ENCODE measurements at places on chromosomes 4 and X. TPM values are rescaled to one million over a fixed set of nuclear protein-coding genes. Genes with fewer than 3 reads are reported as not detected.

DNA sequence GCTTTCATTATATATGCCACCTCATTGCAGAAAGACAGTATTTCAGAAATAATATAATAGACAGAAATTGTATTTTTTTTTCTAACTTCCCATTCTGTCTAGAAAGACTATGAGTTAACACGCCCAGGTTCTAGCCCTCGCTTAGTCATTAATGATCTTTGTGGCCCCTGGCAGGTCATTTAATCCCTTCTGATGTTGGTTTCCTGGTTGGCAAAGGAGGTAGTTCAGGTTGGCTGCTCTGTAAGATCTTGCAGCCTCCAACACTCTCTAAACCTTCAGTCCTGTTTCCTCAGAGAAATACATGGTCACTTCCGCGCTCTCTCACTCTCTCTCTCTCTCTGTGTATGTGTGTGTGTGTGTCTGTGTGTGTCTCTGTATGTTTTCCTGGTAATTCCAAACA, 156.3 kb upstream of the NOCT start:
- peaks cover 2% of the 10 kb centered on the region for H3K27me3 ChIP-seq
- H3K4me1 ChIP-seq, result no peaks in the 10 kb centered on the region
- no peak overlapping the region for H3K4me3 ChIP-seq
- H3K36me3 ChIP-seq, result no peaks in the 10 kb centered on the region

GPR143 gene
- not detected for total RNA-seq

DNA sequence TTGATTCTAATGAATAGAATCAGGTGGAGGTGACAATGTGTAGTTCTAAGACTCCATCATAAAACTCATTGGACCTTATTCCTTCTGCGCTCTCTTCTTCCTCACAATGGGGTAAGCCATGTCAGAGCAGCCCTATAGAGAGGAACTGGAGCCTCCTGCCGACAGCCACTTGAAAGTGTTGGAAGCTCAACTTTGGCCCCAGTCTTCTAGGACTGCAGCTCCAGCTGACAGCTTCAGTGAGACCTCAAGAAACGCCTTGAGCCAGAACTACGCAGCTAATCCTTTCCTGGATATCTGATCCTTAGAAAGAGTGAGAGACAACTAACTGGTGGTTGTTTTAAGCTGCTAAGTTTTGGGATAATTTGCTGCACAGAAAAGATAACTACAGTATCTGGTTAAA, 22.1 kb upstream of the ADH7 start:
- no peaks in the 10 kb centered on the region for H3K36me3 ChIP-seq
- no peak for DNase-seq
- no peaks in the 10 kb centered on the region for H3K4me1 ChIP-seq
- H3K4me3 ChIP-seq, result no peak overlapping the region
- H3K27me3 ChIP-seq, result peaks cover 2% of the 10 kb centered on the region

- peaks cover 39% of the 10 kb centered on the region for H3K4me1 ChIP-seq
- peak; percentile 44 for DNase-seq
- no peaks in the 10 kb centered on the region for H3K27me3 ChIP-seq
- peak overlapping the region; percentile 96 for H3K27ac ChIP-seq
- H3K4me3 ChIP-seq, result peak overlapping the region; percentile 100
- peaks cover 6% of the 10 kb centered on the region for H3K36me3 ChIP-seq
These were observed 541 bp downstream of the AIMP1 start for GRCh38 chr4:106316773-106317409.

DNA sequence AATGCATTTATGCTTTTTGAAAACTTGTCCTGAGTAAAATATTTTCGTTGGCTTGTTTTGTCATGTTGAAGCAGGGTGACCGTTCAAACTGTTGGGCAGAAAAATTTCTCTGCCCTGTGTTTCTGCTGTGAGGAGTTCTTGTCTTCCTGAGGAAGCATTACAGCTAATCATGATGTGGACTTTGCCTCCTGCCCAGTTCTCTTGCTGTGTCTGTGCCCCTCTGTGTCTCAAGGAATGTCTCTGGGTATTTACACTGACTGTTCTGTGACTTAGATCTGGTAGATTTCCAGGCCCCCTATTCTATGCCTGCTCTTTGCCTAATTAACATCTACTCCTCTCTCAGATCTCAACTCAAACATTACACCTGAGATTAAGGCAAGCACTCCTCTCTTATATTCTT, 30.4 kb upstream of the RPL34 start:
- H3K27me3 ChIP-seq, result no peaks in the 10 kb centered on the region
- H3K4me1 ChIP-seq, result no peaks in the 10 kb centered on the region
- H3K4me3 ChIP-seq, result no peak overlapping the region
- H3K36me3 ChIP-seq, result no peaks in the 10 kb centered on the region
- DNase-seq, result no peak
- H3K27ac ChIP-seq, result no peak overlapping the region

DNA sequence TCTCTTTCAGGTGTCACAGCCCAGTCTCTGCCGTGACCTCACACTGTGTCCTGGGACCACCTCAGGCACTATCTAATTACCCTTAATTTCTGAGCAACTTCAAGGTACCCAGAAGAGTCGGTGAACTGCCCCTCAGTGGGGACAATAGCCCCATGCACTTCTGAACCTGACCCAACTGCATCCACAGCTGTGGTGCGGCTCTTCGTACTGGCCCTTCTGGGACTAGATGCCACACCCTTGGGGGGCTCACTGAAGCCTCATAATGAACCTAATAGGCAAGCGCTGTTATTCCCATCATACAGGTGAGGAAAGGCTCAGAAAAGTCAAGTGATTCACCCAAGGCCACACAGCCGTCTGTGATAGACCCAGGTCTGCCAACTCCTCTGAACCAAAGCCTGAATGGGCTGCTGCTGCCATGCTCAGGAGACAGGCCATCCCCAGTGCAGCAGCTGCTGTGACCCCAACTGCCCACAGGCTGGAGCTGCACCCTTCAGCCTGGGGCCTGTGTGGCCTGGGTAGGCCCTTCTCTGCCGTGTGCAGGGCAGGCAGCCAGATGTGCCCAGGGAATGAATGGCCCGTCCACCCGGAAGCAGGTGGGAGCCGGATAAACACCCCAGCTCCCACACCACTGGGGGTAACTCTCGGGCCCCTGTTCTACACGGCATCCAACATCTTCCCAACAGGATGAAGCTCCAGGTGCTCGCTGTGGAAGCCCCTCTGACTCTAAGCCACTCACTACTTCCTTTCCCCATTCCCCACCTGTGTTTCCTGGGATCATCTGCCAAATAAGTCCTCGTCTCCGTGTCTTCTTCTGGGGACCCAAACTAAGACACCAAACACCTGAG, 35.9 kb downstream of the HMX1 start:
- DNase-seq, result no peak
- no peaks in the 10 kb centered on the region for H3K36me3 ChIP-seq
- no peaks in the 10 kb centered on the region for H3K27me3 ChIP-seq
- no peak overlapping the region for H3K4me3 ChIP-seq

DNA sequence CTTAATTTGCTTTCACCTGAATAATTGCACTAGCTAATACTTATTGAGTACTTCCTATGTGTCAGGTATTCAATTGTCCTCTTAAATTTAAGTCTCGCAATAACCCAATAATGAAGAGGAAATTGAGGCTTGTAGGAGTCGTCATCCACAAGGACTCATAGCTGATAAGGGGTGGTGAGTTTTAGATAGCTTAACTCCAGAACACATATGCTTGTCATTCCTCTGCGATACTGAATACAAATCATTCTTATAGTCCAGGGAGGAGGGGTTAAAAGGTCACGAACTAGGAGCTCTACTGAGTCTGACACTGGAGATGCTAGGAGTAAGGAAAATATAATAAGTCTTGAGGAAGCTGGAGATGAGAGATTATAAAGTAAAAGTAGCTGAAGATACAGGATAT, 1.4 kb upstream of the PACRGL start:
- no peaks in the 10 kb centered on the region for H3K36me3 ChIP-seq
- H3K4me1 ChIP-seq, result peaks cover 17% of the 10 kb centered on the region
- no peak for DNase-seq

GSTCD gene
- total RNA-seq, result 4.4 TPM

UGT2B10 gene
- not detected for total RNA-seq

OTUD6A gene
- not detected for total RNA-seq

- no peak for DNase-seq
- no peaks in the 10 kb centered on the region for H3K36me3 ChIP-seq
- H3K27me3 ChIP-seq, result peaks cover 9% of the 10 kb centered on the region
- peaks cover 12% of the 10 kb centered on the region for H3K4me1 ChIP-seq
These were observed 258.2 kb upstream of the JADE1 start for GRCh38 chr4:128551280-128551679.

UGT2A1 gene
- total RNA-seq, result not detected

SMIM9 gene
- not detected for total RNA-seq

- H3K4me3 ChIP-seq, result no peak overlapping the region
- H3K27ac ChIP-seq, result no peak overlapping the region
These were observed 80.5 kb downstream of the HNRNPD start for GRCh38 chr4:82293304-82293703.

SCD5 gene
- total RNA-seq, result 0.12 TPM

Measured in CD4-positive, CD25-positive, alpha-beta regulatory T cell (primary cell).